NCI-H1092 treated with DMSO at 0.1 percent for 48 hours (cell line): ENCODE measurements at places on chromosomes 3 and 15.

DNA sequence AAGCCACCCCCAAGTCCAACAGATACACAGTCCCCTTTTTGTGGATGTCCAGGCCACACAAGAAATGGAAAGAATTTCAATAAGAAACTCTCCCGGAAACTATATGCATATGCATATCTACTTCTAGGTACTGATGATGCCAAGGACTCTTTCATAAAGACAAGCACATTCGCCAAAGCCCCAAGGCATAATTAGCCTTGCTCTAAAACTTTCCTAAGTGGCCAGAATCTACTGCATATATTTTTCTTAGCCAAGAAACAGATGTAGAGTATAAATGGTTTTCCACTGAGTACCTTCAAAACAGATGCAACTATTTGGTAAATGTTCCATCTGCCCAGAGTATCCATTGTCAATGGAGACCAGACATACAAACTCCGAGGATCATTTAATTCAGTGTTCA, 73.9 kb downstream of the MAGI1 start:
- DNase-seq: no peak

DNA sequence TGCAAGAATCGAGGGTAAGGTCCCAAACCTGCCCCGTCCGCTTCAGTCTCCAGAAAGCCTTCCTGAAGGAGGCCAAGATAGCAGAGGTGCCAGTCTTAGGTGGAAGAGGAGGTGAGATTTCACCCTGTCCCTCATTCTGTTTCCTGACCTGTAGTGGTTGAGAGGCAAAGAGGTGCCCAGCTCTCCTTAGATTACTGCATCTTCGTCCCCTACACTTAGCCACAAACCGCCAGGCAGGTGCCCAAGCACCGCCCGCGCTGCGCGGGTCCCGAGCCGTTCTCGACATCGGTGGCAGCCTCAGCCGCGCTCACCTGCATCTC, 23.8 kb upstream of the POLG start:
- DNase-seq: no peak

DNA sequence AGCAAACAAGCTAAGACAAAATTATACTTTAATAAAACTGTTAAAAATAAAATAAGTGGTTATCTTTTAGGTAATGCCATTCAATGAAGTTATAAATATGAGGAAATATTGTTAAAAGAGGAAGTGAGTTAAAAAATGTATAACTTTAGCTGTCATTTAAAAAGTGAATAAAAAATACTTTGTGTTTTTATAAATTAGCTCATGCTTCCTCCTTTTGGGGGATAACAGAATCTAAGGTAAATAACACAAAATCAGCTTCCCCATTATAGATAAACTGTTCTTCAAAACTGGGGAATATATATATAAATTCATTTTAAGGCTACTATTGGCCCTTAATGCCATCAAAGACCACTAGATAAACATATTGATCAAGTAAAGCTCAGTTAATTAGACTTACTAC, 113.7 kb upstream of the AADACL2 start:
- no peak for DNase-seq

- no peak for DNase-seq
Observed at GRCh38 chr15:89075101-89075640, 13.1 kb upstream of the ABHD2 start.

DNA sequence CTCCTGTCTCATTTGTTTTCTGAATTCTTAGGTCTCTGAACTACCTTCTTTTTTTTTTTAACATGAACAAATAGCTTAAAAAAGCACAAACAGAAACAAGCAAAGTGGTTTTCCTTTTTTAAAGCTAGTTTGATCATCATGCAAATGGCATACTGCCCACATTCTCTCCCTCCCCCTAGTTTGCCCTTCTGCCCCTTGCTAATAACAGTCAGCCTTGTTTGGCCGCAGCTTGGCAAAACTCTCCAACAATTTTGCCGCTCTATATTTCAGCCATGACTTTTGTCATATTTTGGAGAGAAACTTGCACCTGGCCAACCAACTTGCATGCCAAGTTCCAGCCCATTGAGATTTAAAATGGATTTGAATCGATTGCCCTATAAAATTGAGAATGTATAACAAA, 666.0 kb upstream of the NR2F2 start:
- no peak for DNase-seq

GRCh38 chr15:84736375-84736774, 12.0 kb upstream of the ZNF592 start:
- no peak for DNase-seq

- no peak for DNase-seq
Observed at GRCh38 chr3:165378761-165379160, 182.6 kb upstream of the SLITRK3 start.

DNA sequence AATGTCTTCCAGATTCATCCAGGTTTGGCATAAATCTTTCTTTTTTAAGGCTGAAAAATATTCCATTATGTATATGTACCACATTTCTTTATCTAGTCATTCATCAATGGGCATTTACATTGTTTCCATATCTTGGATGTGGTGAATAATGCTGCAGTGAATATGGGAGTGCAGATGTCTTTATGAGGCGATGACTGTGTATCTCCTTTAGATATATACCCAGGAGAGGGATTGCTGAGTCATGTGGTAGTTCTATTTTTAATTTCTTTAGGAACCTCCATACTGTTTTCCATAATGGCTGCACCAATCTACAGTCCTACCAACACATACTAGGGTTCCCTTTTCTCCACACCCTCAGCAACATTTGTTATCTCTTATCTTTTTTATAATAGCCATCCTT, 96.3 kb downstream of the LRRC28 start:
- DNase-seq: no peak

GRCh38 chr3:4772171-4772804, 206.9 kb upstream of the BHLHE40 start:
- DNase-seq: no peak

- DNase-seq: no peak
Observed at GRCh38 chr3:128100161-128100560, 23.5 kb downstream of the RUVBL1 start.

GRCh38 chr3:133930341-133930933, 34.8 kb upstream of the RAB6B start:
- peak; percentile 58 for DNase-seq

- DNase-seq: no peak
Observed at GRCh38 chr3:88321363-88322050, 171.7 kb downstream of the C3orf38 start.

DNA sequence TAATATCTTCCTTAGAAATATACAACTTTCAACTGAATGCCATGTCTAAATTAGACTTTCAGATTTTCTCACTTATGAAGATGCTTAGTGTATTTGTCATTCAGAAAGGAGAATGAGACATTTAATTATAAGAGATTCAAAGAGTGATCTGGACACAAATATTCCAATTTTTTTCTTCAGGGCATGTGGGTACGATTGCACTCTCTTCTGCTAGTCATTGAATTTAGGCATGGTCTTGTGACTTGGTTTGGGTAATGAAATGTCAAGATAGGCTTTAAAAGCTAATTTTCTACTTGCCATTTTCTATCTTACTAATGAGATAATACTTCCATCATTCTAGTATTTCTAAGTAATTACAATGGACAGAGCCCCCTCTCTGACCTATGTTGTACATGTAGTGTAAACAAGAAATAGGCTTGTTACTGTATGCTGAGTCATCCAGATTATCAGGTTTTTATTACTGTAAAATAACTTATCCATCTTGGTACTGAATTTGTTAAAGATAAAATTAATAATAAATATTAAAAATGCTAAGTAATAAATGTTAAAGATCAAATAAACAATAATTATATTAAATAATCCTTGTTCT, 770.8 kb upstream of the BCHE start:
- no peak for DNase-seq

DNA sequence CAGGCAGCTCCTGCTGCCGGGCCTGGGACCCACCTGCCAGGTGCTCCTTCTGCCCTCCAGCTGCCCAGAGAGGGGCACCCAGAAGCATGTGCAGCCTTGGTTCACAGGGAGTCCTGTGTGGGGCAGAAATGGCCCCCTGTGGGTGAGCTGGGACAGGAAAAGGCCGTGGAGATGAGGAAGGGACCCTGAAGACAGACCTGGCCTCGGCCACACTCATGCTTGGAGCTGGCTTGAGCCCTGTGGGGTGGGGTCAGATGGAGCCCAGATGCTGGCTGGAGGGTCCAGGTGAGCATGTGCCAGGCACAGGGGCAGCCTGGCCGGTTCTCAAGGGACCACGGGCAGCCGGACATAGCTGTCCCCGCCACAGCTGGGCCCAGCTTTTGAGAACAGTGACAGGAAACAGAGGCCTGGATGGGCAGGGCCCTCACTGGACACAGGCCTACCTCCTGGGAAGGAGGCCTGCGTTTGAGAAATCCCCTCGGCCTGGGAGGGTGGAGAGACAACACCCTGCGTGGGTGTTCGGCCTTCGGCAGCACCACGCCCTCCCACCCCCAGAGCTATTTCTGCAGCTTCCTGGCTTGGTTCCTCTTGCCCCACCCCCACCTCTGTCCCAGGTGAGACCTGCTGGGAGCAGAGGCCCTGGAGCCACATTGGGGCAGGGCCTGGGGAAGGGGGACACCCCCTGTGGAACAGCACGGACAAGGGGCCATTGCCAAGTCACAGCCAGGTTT, 132.6 kb upstream of the MEF2A start:
- DNase-seq: no peak

GRCh38 chr15:74214324-74215021, 11.9 kb upstream of the STRA6 start:
- DNase-seq: no peak

DNA sequence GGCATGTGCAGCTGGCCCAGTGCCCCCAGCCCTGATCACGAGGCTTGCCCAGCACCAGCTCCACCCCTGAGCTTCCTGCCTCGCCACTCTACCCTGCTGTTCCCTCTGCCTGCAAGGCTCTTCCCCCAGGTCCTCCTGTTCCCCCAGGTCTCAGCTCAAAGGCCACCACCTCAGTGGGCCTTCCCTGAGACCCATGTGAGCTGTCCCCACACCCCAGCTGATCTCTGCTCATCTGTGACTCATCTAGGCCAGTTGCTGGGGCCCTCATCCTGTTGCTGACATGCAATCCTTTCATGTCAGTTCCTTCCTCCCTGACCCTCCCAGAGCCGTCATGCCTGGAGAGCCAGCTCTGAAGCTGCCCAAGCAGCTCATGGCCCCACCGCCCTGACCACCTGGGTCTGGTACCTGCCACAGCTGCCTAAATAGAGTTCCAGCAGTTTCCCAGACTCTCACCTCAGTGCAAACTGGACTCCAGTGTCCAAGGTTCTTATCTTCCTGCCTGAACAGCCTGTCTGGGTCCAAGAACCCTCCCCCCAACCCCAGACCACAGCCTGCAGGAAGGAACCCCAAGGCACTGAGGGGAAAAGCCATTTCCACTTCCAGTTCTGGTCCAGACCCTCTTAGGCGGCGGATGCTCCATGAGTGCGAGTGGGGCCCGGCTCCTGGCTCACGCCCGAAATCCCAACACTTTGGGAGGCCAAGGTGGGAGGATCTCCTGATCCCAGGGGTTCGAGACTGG, 116.6 kb upstream of the IQSEC1 start:
- DNase-seq: no peak

- DNase-seq: no peak
Observed at GRCh38 chr3:23776352-23776891, 29.3 kb upstream of the UBE2E1 start.

- DNase-seq: no peak
Observed at GRCh38 chr3:196800742-196801434, 61.2 kb downstream of the PAK2 start.

GRCh38 chr3:46370839-46371518, at the start of gene CCR5:
Gene CCR5 (plus strand): TSS chr3:46370946. CDS start chr3:46372903, 1,957 bp downstream.
- DNase-seq: no peak

GRCh38 chr3:33645060-33645647, 72.9 kb downstream of the CLASP2 start:
- DNase-seq: peak; percentile 32

GRCh38 chr15:31211353-31211752, 109.8 kb upstream of the TRPM1 start:
- DNase-seq: no peak
